ENCODE measurements at places on chromosomes 16 and 17.
A peak's percentile ranks its signal among the peaks of the same experiment; 100 is the strongest.

- DNase-seq = no peak
Observed at GRCh38 chr17:55171634-55172328, 93.0 kb upstream of the HLF start.

DNA sequence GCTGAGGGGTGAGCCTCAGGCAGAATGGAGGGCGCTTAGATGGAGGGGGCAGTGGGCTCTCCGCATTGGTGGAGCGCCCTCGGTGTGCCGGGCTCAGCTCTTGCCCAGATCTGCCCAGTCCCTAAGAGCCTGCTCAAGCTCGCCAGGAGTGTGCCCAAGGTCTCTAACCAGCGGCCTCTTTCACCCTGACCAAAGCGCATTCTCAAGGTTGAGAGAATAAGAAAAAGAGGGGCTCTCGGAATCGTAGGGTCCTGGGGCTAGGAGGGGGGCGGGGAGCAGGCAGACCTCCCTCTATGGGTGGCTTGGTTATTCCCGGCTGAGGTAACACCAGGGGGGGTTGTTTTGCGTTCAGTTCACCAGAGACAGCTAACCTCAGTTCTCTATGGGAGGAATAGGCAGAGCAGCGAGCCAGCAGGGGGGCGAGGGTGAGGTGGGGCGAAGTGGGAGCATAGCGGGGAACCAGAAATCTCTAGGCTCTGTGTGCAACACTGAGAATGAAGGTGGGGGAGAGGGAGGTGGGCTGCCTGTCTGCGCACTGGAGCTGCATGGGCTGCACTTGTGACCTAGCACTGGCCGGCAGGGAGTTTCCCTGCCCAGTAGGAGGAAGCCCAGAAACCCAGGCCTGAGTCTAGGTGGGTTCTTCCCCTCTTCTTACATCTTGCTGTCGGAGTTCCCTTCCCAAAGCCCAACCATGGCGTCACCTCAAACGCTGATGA lies 3.0 kb downstream of the TMEM132E start:
- DNase-seq = no peak

GRCh38 chr16:26447570-26447969 lies 619.2 kb upstream of the C16orf82 start:
- DNase-seq = no peak

- no peak for DNase-seq
Observed at GRCh38 chr16:83701494-83701893, 106.3 kb upstream of the HSBP1 start.

GRCh38 chr17:81285179-81285878 lies 9.8 kb downstream of the SLC38A10 start:
- DNase-seq = no peak

DNA sequence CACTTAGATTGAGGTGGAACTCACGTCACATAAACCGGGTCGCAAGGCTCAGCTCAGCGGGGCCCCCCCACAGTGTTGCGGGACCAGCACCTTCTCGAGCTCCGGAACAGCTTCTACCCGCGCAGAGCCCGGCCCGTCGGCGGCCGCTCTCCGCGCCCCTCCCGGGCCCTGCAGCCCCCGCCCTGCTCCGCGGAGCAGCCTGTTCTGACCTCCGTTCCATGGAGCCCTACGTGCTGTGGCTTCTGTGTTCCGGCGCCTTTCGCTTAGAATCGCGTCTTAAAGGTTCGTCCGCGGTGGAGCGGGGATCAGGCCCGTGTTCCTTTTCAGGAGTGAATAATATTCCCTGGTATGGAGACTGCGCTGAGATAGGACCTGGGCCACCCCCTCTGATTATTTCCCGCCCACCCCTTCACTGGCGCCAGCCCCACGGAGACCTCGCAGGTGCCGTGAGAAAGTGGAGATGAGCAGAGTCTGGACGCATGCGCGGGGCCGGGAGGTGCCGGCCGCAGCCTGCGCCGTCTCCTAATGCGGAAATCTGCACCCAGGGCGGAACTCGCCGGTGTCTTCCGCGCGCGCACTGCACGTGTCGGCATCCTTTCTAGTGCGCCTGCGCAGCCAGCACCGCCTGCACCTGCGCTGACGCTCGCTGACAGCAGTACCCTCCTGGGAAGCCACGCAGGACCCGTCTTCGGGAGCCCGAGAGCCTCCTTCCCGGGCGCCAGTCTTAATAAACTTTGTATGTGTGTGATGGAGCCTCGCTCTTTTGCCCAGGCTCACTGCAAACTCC lies 30.9 kb downstream of the ZNF778 start:
- no peak for DNase-seq

DNA sequence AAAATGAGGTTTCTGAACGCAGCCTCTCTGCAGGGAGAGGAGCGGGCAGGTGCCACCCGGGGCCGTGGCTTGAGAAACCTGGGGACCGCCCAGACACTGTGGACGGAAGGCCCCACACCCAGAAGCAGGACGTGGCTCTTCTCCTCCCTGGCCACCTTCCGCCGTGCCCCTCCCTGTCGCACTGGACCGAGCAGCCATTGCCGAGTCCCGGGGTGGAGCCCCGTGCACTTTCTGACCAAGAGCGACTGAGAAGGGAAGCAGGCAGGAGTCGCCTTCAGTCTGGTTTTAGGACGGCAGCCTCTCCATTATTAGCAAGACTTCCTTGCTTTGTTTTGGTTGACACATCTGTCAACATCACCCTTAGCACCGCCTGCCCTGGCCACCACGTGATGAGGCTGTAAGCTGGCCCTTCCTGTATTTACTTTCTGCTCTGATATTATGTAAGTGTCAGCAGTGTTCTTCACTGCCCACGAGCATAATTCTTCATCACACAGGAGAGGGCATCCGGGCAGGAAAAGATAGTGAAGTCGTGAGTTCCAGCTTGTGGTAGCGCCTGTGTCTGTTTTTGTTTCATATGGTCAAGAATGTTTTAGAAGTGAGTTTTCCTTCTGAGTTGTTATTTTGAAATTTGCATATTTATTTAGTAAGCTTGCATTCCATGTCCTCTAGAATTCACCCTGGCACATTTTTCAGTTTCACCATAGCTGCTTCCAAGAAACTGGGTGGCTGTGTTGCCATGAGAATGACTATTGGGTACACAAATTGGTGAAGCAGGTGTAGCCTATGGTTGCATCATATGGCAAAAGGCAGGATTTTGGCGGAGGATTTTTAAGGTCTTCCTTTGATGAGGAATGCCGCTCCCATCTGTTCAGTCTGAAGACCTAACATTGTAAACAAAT lies 1.0 kb downstream of the HERPUD1 start:
- peak; percentile 17 for DNase-seq

Measured in NCI-H446 (cell line).